ENCODE measurements at places on chromosomes 1 and 21.
A peak's percentile ranks its signal among the peaks of the same experiment; 100 is the strongest.

- H3K27ac ChIP-seq, result no peak overlapping the region
- peaks cover 5% of the 10 kb centered on the region for H3K4me1 ChIP-seq
- DNase-seq, result peak; percentile 24
- H3K4me3 ChIP-seq, result no peak overlapping the region
- H3K27me3 ChIP-seq, result no peaks in the 10 kb centered on the region
- no peaks in the 10 kb centered on the region for H3K36me3 ChIP-seq
Observed at GRCh38 chr1:183349201-183349711, 68.9 kb downstream of the NMNAT2 start.

GRCh38 chr1:8740034-8740449, 77.4 kb downstream of the RERE start:
- no peak for DNase-seq
- H3K36me3 ChIP-seq, result no peaks in the 10 kb centered on the region
- H3K4me1 ChIP-seq, result peaks cover 6% of the 10 kb centered on the region

GRCh38 chr1:2229037-2229864, 1.1 kb downstream of the SKI start:
- DNase-seq, result peak; percentile 92
- H3K27me3 ChIP-seq, result no peaks in the 10 kb centered on the region
- H3K36me3 ChIP-seq, result no peaks in the 10 kb centered on the region
- H3K27ac ChIP-seq, result peak overlapping the region; percentile 78
- H3K4me1 ChIP-seq, result peaks cover 54% of the 10 kb centered on the region
- H3K4me3 ChIP-seq, result peak overlapping the region; percentile 15

GRCh38 chr1:186982116-186982515, 153.4 kb downstream of the PLA2G4A start:
- no peaks in the 10 kb centered on the region for H3K27me3 ChIP-seq
- no peak overlapping the region for H3K27ac ChIP-seq
- H3K4me1 ChIP-seq, result no peaks in the 10 kb centered on the region
- no peak overlapping the region for H3K4me3 ChIP-seq
- no peaks in the 10 kb centered on the region for H3K36me3 ChIP-seq

DNA sequence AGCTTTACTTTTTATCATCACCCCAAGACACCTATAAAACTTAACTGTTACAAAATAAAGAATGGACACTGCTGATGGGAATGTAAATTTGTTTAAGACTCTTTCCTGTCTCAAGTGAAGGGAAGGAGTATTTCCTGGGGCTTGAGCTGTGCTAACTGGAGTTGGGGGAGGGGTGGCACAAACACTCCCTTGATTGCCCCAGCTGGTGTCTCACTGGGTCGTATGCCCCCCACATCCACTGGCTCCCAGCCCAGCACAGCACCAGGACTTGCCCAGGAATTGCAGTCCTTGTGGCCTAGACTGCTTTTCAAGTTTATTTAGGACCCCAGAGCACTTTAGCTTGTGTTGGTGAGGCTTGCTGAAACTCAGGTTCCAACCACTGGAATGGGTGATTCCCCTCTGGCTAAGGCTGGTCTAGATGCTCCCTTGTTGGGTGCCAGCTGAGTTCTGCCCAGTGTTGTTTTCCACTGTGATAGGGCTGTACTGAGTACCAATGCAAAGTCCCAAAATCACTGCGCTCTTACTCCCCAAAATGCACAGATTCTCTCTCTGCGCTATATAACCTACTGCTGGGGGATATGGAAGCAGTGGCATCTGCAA, 49.1 kb upstream of the DR1 start:
- no peak overlapping the region for H3K4me3 ChIP-seq
- no peaks in the 10 kb centered on the region for H3K4me1 ChIP-seq
- H3K36me3 ChIP-seq, result no peaks in the 10 kb centered on the region
- DNase-seq, result no peak
- H3K27me3 ChIP-seq, result no peaks in the 10 kb centered on the region

Measured in thyroid gland (tissue), 4 donors.